Pulmonary artery endothelial cell (primary cell): ENCODE measurements at places on chromosomes 11 and 22. TPM values are rescaled to one million over a fixed set of nuclear protein-coding genes. Genes with fewer than 3 reads are reported as not detected.

- DNase-seq = no peak
Measured at GRCh38 chr11:120168960-120169681, 31.2 kb upstream of the TRIM29 start.

- no peak for DNase-seq
Measured at GRCh38 chr11:33389635-33390034, 132.5 kb downstream of the HIPK3 start.

- DNase-seq = no peak
Measured at GRCh38 chr22:44536411-44536810, 38.4 kb upstream of the RTL6 start.

DNA sequence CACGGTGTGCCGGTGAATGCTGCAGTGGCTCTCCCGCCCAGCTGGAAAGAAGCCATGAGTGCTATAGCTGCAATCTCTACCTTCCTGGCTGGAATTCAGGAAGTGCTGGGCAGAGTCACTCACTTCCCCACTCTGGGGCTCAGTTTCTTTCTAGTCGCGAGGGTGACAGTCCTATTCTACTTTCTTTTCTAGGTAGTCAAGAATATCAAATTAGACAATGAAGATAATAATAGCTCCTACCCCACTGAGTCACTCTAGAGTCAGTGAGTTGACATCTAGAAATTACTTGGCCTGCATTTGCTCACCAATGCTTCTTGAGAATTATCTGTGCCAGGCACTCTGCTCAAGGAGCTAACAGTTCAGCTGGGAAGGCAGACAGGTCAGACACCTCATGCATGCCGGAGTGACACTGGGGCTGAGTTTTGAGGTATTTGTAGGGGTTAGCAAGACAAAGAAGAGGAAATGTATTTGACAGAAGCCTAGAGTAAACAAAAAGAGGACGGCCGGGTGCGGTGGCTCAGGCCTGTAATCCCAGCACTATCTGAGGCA, 3.2 kb downstream of the CENPM start:
- no peak for DNase-seq

DNA sequence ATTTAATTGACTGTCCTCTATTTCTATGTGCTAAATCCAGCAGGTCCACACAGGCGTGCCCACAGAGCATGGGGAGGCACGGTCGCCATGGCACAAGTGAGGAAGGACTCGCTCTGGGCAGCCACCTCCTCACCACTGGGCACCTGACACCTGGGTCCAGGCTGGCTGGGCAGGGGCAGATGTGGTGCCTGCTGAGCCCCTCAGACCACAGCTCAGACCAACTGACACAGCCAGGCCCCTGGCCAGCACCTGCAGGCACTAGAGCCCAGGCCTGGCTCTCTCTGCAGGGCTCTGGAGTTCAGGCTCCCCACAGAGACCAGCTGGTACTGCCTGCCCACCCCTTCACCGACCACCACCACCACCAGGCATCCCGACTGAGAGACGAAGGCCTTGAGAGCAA, 27.9 kb downstream of the LINC01488 start:
- DNase-seq = no peak

DNA sequence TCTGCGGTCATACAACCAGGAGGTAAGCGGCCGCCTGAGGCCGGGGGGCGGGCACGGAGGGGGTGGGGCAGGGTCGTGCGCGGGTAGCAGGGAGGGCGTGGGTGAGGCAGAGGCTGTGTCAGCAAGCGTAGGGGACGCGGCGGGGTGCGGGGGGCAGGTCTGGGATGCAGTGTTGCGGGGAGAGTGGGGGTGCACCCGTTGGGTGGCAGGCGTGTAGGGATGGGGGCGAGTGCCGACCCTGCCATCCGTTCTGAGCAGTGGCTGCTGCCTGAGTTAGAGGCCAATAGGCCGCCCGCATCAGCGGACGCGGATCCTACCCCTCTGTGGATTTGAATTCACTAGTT, 1.4 kb downstream of the RIC8A start:
- DNase-seq = no peak

GRCh38 chr11:117834068-117834810, 9.7 kb upstream of the FXYD2 start:
- DNase-seq = no peak

DNA sequence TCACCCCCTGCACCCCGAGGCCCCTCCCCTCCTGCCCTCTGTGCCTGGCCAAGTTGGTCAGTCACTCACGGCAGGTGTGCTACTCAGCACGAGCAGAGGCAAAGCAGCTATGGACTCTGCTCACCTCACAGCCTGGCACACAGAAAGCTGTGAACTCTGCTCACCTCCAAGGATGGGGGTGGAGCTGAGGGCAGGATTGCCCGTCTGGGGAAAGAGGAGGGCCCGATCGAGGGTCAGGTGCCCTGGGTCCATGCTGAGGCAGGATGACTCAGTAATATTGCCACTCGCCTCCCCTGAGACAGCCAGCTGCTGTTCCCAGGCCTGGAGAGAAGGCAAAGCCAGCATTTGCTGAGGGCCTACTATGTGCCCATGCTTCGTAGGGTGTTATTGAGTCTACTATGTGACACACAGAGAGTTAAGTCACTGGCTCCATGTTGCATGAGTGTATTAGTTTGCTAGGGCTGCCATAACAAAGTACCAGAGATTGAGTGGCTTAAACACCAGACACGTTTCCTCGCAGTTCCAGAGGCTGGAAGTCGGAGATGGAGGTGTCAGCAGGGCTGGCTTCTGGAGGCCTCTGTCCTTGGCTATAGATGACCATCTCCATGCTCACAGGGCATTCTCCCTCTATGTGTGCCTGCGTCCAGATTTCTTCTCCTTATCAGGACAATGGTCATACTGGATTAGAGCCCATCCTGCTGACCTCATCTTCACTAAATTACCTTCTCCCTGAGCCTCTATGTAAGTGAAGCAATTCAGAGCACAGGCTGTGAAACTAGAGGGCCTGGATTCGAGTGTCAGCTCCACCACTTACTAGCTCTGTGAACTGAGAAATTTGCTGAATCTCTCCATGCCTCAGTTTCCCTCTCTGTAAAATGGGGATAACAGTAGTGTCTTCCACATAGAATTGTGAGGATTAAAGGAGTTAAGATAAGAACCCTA, 13.2 kb upstream of the TSKU start:
- DNase-seq = no peak

DNA sequence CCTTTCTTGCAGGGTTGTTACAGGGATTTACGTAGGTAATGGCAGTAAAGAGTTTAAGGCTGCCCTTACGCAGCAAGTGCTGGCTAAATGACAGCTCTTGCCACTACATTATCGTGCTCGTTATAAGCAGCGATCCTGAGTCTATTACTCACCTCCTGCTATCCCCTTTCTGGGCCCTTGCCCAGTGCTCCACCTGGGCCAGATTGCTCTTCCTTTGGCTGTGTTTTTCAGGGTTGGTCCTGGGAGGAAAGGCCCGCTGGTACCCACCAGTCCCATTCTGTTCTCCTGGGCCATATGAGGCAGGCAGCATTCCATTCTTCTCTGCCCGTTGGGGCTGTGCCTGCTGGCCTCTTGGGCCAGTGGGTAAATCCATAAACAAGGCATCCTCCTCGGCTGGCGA, 87.5 kb downstream of the C11orf58 start:
- DNase-seq = no peak

DNA sequence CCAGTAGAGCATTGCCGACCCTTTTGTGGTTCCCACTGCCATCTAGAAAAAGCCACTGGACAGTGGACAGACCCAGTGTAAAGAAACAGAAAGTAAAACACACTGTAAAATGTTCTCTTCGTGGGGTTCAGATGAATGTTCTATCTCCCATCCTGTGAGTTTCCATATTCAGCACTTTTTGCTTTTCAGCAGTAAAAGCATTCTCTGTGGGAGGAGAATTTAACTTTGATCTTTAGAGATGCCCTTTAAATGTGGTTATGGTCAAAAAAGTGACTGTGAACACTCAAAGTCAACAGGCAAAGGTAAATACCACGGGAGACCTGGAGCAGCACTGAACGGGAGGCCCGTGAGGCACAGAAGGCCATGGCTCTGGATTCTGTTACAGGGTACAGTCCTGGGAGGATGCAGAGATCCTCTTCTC, 53.9 kb downstream of the FLI1 start:
- no peak for DNase-seq

SPTBN2 gene
- total RNA-seq = 34.0 and 67.0 TPM in 2 replicates

SCO2 gene
- 1.8 and 2.3 TPM in 2 replicates for total RNA-seq

RPS6KA4 gene
- total RNA-seq = 46.7 and 52.2 TPM in 2 replicates

TMPRSS13 gene
- total RNA-seq = not detected in 2 replicates

SC5D gene
- 51.1 and 58.5 TPM in 2 replicates for total RNA-seq

OR2D2 gene
- 0.07 and 0.18 TPM in 2 replicates for total RNA-seq

HBG1 gene
- total RNA-seq = not detected in 2 replicates

KRTAP5-10 gene
- total RNA-seq = not detected in 2 replicates

PRODH gene
- not detected in 2 replicates for total RNA-seq

BDNF gene
- 2.7 and 3.4 TPM in 2 replicates for total RNA-seq
